Posterior cingulate gyrus (tissue), 11 donors: ENCODE measurements at places on chromosomes 3 and 15.

- no peak for DNase-seq
These were observed 932 bp upstream of the TP53BP1 start for GRCh38 chr15:43493703-43494472.

DNA sequence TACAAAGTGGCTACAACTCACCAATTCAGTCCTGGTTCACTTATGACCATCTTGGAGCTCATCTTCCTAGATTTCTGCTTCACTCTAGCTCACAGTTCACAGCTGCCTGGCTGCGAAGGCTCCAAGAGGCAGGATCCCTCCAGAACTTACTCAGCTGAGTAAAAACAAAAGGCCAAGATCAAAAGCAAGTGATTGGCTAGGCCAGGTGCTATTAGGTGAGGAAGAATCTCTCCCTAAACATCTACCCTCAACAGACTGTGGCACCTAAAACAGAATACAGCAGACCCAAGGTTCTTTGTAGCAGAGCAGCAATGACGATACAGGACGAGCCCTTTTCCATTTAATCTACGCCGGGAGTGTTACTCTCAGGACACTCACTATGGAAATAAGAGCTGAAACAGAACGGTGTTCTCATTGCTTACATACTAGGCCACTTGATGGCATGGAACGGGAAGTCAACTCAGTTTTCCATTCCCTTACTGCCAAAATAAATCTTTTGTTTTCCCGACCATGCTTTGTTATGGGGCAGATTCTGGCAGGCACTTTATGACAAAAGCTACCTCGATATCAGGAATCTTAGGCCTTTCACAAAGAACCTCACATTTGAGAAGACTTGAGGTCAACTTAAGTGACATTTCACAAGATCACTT lies 901 bp downstream of the ICE2 start:
- DNase-seq = no peak

DNA sequence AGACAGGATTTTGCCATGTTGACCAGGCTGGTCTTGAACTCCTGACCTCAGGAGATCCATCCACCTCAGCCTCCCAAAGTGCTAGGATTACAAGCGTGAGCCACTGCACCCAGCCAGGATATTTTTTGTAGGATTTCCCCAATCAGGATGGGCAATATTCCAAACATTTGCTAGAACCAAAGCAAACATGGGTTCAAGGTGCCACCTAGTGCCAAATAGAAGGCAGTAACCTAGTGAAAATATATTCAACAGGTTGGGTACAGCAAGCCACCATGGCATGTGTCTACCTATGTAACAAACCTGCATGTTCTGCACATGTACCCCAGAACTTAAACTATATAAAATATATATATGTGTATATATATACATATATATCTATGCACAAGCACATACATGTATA lies 185.9 kb upstream of the CADM2 start:
- DNase-seq = no peak

DNA sequence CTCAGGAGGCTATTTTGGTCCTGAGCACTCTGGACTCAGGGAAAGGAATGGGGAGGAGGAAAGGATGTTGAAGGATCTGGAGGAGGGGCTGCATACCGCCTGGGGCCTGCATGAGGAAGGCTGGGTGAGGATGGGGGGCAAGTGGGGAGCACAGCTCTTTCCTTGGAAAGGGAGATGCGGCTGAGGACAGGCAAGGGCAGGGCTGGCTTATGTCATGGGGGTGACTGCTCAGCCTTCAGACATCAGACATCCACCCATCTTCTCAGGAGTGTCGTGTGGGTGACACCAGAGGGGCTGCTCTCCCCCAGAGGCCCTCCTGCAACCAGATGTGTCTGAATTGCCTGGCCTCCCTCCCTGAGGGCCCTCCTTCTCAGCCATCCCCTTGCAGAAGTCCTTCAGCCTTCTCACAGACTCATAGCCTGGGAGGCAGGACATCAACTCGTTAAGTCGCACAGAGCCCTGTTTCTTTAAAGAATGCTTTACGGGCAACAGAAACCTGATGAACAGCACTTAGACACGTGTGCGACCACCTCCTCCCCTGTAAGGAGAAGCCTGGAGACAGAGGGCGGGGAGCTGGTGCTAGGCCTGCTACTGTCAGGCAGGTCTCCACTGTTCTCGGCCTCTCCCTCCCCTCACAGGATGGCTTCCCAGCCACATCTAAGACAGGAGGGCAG lies 252.3 kb downstream of the OCA2 start:
- DNase-seq = no peak

DNA sequence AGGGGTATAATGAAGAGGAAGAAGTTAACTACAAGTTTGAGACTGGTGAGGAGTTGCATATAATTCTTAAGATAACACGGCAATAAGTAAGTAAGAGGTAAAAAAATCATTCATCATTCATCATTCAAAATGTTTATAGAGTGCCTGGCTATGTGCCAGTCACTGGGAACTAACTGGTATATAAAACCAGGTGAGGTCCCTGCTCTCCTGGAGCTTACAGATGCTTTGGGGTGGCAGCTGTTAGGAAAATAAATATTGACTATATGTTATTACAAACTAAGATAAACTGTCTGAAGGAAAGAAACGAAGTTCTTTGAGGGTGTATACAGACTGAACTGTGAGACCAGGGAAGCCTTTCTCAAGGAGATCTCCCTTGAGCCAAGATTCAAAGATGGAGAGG lies 2.9 kb downstream of the CASR start:
- DNase-seq = no peak

DNA sequence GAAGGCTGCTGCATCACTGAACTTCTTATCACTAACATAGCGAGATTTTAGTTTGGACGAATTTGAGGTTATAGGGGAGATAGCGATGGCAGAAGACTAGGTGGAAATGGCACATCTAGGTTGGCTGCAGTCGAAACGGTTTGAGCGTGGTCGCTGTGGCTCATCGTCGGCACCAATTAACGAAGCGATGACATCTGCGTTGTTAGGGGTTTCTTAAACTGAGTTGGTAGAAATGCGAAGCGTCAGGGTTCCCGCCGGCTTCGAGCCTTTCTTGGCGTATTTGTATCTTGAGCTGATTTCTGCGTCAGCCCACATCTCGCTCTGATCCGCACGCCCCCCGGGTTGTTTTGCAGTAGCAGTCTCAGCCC lies 319 bp downstream of the LNP1 start:
- DNase-seq = peak; percentile 19

DNA sequence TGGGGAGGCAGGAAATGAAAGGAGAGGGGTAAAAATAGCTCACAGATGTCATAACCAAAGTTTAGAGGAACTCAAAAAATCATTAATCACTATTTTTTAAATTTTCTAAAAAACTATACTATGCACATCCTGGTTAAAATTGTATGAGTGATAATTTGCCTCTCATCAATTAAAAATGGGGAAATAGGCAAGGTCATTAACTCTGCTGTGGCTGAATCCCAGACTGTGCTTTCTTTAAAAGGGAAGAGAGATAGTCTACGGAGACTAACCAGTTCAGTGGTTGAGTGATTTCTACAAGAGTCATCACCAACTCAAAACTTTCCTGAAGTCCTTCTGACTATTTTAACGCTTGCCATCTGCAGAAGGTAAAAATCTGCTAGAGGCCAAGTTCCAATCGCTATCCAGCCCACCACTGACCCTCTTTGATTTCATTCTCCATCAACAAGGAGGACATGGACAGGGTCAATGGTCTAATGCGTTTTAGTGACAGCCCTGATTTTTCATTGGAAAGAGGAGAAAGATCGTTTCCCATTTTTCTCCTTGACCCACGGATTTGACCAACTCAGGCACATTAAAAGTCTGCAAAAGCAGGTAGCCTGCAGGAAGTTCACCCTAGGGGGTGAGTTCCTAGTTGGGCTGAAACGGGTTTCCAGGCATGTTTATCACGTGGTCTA lies 850 bp downstream of the SUCLG2 start:
- no peak for DNase-seq

- DNase-seq = no peak
These were observed 128.9 kb downstream of the KLF13 start for GRCh38 chr15:31455499-31455898.

DNA sequence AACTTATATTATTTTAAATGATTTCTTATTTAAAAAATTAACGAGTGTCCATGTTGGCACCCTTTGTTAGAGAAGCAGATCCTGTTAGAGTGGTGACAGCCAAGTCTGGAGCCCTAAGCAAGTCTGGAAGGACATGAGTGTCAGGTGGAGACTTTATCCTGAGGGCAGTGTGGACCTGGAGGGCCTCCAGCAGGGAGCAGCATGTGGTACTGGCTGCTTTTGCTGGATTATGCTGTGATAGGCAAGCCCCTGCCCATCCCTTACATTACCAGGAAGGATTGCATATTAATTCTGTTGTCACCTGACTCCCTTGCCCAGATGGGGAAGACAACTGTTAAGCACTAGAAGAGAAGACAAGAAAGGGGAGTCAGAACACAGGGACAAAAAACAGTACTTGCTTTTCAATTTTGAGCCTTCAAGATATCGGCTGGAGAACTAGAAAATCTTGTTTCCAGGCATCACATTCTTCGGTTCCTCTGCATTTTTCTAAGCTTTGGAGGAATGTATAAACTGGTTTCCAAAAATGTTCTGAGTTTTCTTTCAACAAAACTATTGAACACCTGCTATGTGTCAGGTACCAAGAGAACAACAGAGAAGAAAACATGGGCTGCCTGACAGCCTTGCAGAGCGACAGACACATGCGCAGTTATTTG lies 22.7 kb downstream of the ZNF860 start:
- DNase-seq = no peak

GRCh38 chr3:105512061-105512460 lies 145.4 kb downstream of the ALCAM start:
- DNase-seq = no peak

DNA sequence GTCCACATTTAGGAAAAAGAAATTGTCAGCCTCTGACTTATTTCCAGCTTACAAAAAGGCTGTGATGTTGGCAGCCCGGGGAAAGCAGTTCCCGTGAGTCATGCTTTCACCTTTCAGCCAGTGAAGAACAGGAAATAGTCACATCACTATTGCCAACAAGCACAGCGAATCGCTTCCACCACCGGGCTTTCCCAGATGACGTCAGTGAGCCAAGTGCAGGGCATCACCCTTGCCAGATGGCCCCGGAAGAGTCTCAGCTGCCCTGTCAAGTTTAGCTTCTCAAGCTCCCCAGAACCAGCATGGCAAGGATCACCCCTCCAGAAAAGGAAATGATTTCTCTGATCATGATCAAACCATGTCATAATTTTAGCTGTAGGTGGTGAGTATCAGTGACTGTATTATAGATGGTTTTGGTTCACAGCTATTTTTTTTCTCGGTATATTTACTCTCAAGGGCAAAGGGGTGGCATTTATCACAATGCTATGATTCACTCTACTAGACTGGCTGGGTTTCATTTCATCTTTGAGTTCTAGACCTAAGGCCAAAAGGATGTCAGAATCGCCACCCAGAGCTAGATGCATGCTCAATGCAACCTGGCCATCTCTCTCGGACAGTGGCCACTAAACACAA lies 32.9 kb downstream of the B3GNT5 start:
- DNase-seq = peak; percentile 86

DNA sequence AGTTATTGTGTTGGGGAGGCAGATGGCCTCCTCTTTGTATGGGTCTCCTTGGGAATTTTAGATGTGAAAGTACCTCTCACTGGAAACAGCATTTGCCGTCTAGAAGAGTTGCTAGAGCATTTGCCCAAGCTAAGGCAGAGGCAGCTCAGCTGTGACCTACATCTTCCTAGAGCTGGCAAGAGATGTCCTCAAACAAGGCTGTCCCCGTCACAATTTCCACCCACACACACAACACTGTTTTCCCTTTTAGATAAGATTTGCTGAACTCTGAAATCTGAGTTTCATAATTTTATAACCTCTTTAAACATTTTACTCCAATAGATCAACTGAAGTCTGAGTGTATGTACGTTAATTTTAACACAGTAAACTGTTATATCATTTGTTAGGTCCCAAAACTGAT lies 352.6 kb downstream of the EPHB1 start:
- DNase-seq = no peak

DNA sequence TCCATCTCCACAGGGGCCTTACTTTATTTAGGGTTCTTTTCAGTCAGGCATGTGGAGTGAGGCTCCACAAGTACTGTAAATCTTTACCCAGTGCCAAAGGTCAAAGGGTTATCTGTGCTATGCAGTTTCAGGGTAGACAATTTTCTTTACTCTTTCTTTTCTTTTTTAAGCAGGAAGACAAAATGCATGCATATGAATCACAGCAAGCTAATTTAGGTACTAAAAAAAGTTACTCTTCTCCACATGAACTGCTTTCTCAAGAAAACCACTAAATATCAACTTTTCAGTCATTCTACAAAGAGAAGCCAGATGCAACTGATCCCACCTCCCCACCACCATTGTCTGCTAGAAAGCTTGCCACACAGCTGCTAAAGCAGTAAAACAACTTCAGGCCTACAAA lies 73.3 kb upstream of the PYGO1 start:
- DNase-seq = no peak

- DNase-seq = no peak
These were observed 14.3 kb upstream of the LIMD1 start for GRCh38 chr3:45580112-45580765.

DNA sequence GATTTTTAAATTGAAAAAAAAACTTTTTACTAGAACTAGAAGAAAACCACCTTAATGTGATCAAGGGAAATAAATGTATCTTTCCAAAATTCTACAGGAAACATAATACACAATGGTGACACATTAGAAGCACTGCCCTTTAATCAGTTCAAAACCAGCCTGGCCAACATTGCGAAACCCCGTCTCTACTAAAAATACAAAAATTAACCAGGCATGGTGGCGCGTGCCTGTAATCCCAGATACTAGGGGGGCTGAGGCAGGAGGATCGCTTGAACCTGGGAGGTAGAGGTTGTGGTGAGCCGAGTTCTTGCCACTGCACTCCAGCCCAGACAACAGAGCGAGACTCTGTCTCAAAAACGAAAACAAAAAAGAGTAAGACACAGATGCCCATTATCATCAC lies 134.5 kb downstream of the TBC1D5 start:
- DNase-seq = no peak

DNA sequence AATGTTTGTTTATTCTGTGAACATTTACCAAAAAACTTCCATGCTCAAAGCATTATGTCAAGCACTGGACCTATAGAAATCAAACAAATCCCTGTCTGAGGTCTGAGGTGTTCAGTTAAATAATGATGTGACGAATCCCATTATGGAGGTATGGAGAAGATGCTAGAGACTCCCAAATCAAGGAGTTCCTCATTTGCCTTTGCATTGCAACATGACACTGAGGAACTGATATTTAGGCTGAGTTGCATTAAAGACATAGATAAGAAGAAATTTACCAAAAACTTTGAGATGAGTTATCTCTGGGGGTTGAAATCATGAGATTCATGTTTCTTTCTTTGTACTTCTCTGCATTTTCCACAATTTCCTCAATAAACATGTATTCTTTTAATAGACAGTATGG lies 16.0 kb downstream of the CD200 start:
- no peak for DNase-seq
